Smooth muscle cell of the brain vasculature (primary cell): ENCODE measurements at places on chromosomes 13 and 19.

DNA sequence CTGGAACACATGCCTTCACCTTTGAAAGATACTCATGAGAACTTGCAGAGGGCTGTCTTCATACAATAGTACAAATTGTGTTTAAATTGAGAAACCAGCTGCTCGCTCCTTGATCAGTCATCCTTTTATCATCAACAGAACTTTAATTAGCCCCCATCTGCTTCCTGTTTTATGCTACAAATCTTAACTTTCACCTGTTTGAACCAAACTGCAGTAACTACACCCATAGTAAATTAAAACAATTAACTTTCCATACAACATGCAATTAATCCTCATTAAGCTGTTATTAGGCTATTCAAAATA is 85.2 kb downstream of the FOXO1 start:
- DNase-seq, result no peak

DNA sequence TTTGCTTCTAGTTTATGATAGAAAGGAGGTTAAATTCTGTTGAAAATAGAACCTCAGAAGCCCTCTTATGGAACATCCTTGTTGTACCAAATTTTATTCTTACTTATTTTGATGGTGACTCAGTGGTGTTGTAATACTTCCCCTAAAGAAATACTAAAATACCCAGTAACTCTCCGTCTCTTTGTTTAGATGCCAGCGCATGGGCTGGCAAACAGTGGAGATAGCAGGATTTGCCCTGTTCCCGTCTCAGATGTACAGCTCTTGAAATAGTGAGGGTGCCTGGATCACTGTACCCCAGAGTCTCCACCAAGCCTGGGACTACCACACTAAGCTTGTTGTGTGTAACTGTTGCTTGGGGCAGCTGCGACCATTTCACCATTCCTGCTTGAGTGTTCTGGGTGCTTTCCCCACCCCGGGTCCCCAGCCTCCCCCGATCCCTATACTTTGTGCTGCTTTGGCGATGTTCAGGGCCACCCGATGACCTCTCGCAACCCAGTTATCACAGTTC is 67.0 kb upstream of the TEX29 start:
- no peak for DNase-seq

- DNase-seq, result no peak
Measured at GRCh38 chr13:23993680-23993985, 96.3 kb upstream of the C1QTNF9B start.

- DNase-seq, result no peak
Measured at GRCh38 chr19:2477732-2478191, 1.8 kb downstream of the GADD45B start.

DNA sequence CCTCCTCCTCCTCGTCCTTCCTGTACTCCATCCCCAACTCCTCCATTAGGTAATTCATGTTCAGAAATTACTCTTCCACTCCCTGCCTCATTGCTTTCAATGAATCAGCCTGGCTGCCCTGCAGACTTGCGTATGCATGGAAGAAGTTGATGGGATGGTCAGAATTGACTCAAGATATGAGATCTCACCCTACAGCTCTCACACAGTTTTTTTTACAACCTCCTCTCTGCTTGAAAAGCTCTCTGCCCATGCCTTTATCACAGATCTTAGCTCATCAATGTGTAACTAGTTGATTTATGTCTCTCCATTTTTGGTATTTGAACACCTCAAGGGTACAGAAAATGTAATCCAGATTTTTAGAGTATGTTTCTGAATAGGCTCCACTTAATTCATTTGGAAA is 506.9 kb downstream of the TBC1D4 start:
- DNase-seq, result no peak

DNA sequence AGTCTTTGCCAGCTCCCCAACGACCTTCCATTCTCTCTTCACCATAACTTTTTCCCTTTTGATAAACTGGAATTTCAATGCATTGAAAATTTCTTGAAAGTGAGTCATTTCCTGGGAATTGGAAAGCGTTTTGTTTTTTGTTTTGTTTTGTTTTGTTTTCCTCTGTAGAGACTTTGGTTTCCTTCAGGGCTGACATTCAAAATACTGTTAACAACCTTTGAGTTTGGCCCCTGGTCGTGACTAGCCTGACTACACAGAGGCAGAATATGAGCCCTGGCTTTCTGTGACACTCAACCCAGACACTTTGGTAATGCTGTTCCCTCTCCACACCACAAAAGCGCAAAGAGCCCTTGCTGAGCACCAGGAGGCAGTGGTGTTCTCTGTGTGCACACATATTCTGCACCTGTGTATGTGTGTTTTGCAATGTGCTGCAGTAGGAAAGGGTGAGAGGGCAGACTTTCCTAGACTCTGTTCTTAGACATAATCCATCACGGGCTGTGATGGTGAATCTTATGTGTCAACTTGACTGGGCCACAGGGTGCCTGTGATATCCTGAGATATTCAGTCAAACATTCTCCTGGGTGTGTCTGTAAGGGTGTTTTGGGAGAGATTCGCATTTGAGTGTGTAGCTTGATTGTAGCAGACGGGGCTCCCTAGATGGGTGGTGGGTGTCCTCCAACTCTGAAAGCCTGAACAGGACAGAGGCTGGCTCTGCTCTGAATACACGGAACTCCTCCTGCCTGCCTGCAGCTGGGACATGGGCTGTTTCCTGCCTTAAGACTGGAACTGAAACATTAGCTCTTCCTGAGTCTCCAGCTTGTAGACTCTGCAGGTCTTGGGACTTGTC is 29.5 kb upstream of the ANKRD10 start:
- peak; percentile 36 for DNase-seq

DNA sequence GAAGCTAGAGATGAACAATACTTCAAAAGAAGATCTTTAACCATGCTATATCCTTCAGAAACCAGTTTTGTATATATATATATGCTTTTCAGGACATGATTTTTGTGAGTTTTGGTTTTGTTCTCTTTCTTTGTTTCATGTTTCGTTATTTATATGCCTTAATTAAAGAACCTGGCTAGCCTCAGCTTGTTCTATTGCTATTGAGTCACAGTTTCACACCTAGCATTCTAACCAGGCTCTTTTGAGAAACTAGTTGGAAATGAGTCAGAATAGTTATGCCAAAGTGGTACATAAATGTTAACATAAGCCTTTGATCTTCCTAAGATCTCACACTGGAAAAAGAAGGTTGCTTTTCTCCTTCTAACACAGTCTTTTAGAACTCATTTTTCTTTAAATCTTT is 1925.2 kb downstream of the OLFM4 start:
- no peak for DNase-seq

DNA sequence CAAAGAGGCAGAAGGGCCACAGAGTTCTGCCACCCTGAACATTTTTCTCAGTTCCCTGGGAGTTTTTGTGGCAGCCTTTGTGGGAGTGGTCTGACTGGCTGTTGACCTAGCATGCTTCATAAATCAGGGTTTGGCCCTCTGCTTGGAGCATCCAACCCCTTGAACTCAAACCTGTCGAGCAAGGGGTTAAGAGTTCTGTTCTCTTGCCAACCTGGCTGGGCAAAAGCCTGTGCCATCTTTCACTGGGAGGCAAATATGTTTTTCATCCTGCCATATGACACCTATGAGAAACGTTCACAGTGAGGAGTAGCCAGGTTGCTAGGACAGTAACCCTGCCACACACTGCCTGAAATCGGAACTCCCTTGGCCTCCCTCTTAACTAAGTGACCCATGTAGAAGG is 7.7 kb upstream of the TEX26 start:
- DNase-seq, result no peak

DNA sequence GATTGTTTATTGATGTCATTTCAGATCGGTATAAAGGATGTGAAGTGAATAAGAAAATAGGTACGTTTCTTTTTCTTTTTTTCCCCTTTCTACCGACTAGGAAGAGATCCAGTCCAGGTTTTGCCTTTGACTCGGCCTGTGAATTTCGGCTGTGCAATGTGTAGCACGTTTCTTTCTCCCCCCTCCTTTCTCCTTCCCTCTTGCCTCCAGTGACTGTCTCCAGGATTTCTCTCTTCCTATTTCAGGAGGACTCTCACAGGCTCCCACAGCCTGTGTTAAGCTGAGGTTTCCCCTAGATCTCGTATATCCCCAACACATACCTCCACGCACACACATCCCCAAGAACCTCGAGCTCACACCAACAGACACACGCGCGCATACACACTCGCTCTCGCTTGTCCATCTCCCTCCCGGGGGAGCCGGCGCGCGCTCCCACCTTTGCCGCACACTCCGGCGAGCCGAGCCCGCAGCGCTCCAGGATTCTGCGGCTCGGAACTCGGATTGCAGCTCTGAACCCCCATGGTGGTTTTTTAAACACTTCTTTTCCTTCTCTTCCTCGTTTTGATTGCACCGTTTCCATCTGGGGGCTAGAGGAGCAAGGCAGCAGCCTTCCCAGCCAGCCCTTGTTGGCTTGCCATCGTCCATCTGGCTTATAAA is at the start of gene GPC6:
TSS of gene GPC6 (plus strand) at position 185 of the 657 bp plus-strand sequence.
- no peak for DNase-seq
